Posterior vena cava (tissue), 2 donors: ENCODE measurements at places on chromosomes 7 and 10.

- peak; percentile 84 for DNase-seq
These were observed 7.0 kb downstream of the GPRIN2 start for GRCh38 chr10:46549171-46550075.

DNA sequence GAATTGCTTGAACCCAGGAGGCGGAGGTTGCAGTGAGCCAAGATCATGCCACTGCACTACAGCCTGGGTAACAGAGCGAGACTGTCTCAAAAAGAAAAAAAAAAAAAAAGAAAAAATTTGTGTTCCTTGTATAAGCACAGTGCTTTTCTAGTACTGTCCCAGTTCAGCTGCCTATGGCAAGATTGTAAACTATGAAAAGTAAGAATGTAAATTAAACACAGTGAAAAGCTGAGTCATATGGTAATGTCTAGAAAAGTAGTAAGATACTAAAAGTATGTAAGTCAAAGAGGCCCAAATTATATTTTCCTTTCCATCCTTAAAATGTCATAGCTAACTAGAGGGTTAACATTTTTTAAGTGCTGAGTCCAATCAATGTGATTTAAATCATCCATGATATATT, 42.8 kb downstream of the RBM20 start:
- no peak for DNase-seq

DNA sequence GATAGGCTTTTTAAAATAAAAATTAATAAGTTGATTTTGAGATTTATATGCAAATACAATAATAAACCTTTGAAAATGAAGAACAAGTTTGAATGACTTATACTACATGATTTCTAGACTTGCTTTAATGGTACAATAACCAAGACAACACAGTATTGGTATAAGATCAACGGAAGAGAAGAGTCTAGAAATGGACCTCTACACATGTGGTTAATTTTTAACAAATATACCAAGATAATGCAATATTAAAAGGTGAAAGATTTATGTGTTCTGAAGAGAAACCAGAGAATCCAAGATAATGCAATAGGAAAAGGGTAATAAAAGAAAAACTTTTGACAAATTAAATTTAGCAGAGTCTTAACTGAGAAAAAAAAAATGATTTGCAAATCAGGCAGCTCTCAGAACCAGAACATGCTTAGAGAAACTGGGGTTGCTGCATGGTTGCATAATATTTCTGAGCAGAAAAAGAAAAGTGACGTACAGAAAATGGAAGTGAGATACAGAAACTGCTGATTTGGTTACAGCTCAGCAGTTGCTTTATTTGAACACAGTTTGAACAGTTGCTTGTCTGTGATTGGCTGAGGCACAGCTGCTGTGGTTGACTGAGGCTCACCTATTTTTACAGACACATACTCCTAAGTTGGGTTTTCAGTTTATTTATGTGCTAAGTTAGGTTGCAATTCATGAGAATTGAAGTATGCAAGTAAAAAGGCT, 365.9 kb downstream of the CRPPA start:
- no peak for DNase-seq

- DNase-seq, result no peak
These were observed 4.1 kb downstream of the KIF20B start for GRCh38 chr10:89705466-89705865.

DNA sequence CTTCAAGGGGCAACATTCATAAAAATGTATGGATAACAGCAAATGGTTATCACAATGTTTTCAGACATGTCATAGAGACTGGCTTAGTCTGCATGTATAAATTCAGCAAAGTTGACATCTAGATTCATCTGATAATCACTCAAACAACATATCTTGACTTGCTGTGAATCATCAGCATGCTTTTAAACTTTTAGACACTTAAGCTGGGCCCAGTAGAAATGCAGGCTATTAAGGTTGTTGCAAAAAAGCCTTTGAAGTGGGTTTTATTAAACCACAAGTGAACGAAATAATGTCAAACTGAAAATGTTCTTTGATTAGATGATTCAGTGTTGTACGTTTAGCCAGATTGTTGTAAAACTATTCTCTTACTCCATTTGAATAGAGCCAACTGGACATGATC, 759.6 kb downstream of the NXPH1 start:
- no peak for DNase-seq

GRCh38 chr10:60480865-60481563, 91.3 kb upstream of the ANK3 start:
- no peak for DNase-seq

GRCh38 chr10:24869354-24870015, 82.9 kb downstream of the PRTFDC1 start:
- DNase-seq, result no peak

- peak; percentile 81 for DNase-seq
These were observed 1012.8 kb downstream of the LRMDA start for GRCh38 chr10:76444034-76444800.

DNA sequence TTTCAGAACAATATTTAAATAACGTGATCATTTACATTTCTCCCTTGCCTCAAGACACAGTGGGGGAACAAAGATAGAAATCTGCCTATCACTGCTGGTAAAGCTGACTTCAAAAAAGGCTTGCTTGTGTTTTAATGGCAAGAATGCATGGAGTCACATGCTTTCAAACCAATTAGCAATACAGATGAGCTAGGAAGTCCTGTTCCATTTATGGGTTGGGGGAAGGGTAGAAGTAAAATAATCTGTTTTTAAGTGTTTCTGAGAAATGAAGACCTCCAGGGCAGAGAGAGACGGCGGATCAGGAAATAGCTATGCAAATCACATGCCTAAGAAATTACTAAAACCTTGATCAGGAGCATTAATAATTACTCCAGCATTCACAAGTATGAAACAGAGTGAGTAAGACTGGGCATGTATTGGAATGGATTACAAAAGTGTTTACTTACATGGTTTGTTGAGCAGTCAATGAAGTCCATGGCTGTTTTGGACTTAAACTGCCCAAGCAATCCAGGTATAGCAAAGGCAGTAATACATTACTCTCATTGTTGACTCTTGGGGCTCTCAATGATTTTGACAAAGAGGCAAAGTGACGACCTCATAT, 142.0 kb downstream of the ARID5B start:
- no peak for DNase-seq
